ENCODE measurements at places on chromosomes 6 and 20. TPM values are rescaled to one million over a fixed set of nuclear protein-coding genes. Genes with fewer than 3 reads are reported as not detected.

DNA sequence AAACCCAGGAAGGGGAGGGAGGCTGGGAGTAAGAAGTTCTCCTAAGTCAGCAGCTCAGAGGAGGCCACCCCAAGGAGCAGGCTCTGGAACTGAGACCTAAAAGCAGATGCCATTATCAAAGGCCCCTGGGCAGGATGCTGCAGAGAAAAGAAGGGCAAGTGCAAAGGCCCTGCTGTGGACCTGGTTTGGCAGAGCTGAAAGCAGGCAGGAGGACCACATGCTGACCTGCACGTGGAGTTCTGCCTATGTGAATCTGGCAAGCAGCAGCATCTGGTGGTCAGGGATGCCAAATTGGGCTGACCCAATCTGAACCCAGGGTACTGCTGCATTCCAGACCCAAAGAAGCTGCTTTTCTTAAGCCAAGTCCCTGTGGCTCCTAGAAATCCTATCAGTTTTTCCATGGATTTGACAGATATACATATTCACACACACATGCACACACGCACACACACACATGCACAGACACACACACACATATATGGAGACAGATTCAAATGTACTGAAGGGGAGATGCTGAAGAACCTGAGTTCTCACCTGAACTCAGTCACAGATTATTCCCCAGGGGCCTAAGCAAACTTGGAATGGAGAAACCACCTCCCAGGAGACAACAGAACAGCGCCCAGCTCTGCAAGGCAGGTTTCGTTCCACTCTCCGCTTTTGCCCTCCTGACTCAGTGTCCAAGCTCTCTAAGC is 119.9 kb downstream of the FOXA2 start:
- H3K4me1 ChIP-seq, result peaks cover 59% of the 10 kb centered on the region
- no peaks in the 10 kb centered on the region for H3K27me3 ChIP-seq
- no peaks in the 10 kb centered on the region for H3K36me3 ChIP-seq
- no peak overlapping the region for H3K4me3 ChIP-seq
- no peak overlapping the region for H3K27ac ChIP-seq

- H3K4me3 ChIP-seq, result peak overlapping the region; percentile 35
- no peaks in the 10 kb centered on the region for H3K4me1 ChIP-seq
- H3K27me3 ChIP-seq, result peaks cover 28% of the 10 kb centered on the region
- H3K36me3 ChIP-seq, result no peaks in the 10 kb centered on the region
These were observed 1.0 kb downstream of the CALHM6 start for GRCh38 chr6:116461932-116462885.

- no peaks in the 10 kb centered on the region for H3K27me3 ChIP-seq
- 0 out of 2 replicates have a peak, but pooled peaks cover 20% of the 10 kb centered on the region for H3K36me3 ChIP-seq
- no peak overlapping the region for H3K4me3 ChIP-seq
- H3K4me1 ChIP-seq, result no peaks in the 10 kb centered on the region
- no peak for DNase-seq
These were observed 20.3 kb upstream of the LRRN4 start for GRCh38 chr20:6074145-6074561.

Gene DYNLT1
- total RNA-seq, result 99.6 TPM

Gene NMBR
- total RNA-seq, result 0.35 TPM

DNA sequence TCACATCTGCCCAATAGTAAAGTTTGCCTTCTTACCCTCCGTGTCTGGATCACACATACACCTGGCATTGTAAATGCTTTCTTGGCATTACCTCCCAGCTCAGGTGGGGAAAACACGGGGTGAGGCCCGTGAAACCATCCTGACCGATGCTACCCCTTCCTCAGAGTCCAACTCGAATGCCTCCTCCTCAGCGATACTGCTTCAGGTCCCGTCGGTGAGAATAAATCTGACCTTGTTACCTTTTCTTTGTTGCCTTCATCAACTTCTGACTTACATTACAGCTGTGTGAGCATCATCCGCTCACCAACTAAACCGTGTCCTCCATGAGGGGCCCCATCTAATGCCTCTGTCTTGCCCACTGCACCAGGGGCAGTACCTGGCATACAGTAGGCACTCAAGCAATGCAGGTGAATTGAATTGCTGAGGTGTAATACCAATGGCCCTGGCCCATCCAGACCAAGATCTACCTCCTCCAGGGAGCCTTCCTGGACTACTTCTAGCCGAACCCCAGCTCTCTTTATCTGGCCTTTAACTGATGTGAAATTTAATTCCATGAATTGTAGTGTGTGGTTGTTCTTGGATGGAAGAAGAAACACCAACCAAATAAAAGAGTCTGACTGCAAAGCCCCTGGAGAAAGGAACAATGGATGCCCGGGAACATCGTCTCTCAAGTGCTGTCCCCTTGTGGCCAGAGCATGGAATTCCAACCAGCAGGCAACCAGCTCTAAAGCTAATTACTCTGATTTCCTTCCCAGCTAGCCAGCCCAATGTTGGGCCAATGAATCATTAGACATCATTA is 141.5 kb downstream of the ANKRD60 start:
- H3K36me3 ChIP-seq, result no peaks in the 10 kb centered on the region
- DNase-seq, result peak; percentile 52
- 0 out of 2 replicates have a peak, but pooled peaks cover 9% of the 10 kb centered on the region for H3K4me1 ChIP-seq
- no peak overlapping the region for H3K27ac ChIP-seq

DNA sequence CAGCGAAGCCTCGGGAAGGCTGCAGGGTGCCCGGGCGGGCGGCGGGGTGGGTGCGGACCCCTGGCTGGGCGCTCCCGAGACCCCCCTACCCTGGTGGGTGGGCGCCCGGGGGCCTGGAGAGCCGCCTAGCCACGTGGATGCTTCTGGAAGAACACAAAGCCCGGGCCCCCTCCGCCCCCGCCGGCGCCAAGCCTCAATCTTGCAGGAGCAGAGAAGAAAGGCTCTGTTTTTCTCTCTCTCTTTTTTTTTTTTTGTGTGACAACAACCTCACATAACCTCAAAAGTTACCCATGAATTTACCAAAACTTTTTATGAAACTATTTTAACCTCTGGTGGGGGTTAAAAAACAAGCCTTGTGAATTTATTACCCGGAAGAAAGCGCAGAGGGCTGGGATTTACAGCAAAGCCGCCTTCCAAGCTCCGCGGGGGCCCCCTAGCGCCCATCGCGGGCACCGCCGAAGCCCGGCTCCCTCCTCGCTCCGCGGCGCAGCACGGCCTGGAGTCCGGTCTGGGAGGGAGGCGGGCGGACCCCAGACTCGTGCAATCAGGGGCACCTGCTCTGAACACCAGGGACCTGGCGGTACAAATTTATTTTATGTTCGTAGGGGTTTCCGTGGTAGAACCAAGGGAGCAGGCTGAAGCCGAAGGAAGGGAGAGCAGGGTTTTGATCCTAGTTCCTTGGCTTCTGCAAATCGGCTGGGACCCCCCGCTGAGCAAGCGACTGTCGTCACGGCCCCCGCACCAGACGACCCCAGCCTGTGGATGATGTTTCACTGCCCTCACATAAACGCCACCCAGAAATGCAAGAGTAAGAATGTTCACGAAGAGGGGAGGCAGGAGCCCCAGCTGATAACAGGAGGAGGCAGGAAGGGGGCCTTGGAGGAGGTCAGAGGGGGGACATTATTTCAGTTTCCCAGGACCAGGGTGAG is 58.9 kb downstream of the ZNF831 start:
- no peaks in the 10 kb centered on the region for H3K36me3 ChIP-seq
- H3K27ac ChIP-seq, result no peak overlapping the region
- peaks cover 97% of the 10 kb centered on the region for H3K27me3 ChIP-seq
- DNase-seq, result peak; percentile 53
- peak overlapping the region; percentile 50 for H3K4me3 ChIP-seq

- peak; percentile 87 for DNase-seq
- H3K4me3 ChIP-seq, result peak overlapping the region; percentile 46
- H3K4me1 ChIP-seq, result peaks cover 8% of the 10 kb centered on the region
- peak overlapping the region; percentile 74 for H3K27ac ChIP-seq
- no peaks in the 10 kb centered on the region for H3K27me3 ChIP-seq
These were observed 50.5 kb upstream of the IBTK start for GRCh38 chr6:82298012-82298411.

Gene PHACTR1
- not detected for total RNA-seq

All from PC-9 (cell line).